ENCODE measurements at places on chromosomes 1 and 21. TPM values are rescaled to one million over a fixed set of nuclear protein-coding genes. Genes with fewer than 3 reads are reported as not detected.

Gene ARHGEF16
- total RNA-seq = under 0.01 TPM

Gene MRPL20
- total RNA-seq = 95.4 TPM

Gene ANP32E
- 14.9 TPM for total RNA-seq

Gene CR1L
- not detected for total RNA-seq

Gene OR2T33
- total RNA-seq = not detected

Gene SMPDL3B
- not detected for total RNA-seq

Gene TCHHL1
- total RNA-seq = not detected

Gene CYB561D1
- total RNA-seq = 3.6 TPM

Gene HFM1
- total RNA-seq = 0.43 TPM

Gene MXRA8
- total RNA-seq = 258 TPM

Gene B3GALT5
- not detected for total RNA-seq

Gene AMY1C
- total RNA-seq = not detected

Gene CFHR5
- not detected for total RNA-seq

Gene HSPB7
- 3.8 TPM for total RNA-seq

Gene CORT
- total RNA-seq = 0.28 TPM

Gene LAMC2
- 8.5 TPM for total RNA-seq

Gene C1orf115
- total RNA-seq = 0.46 TPM

Gene ETS2
- total RNA-seq = 41.2 TPM

Gene PALMD
- 0.85 TPM for total RNA-seq

Gene RAB7B
- 6.4 TPM for total RNA-seq

Gene CYP4B1
- total RNA-seq = not detected
